ENCODE measurements at places on chromosomes 6 and 20. TPM values are rescaled to one million over a fixed set of nuclear protein-coding genes. Genes with fewer than 3 reads are reported as not detected.

GRCh38 chr6:33993653-33994471 is 152.0 kb downstream of the GRM4 start:
- no peak for DNase-seq

GRCh38 chr20:38932457-38933120 is 6.4 kb downstream of the FAM83D start:
- DNase-seq, result no peak

DNA sequence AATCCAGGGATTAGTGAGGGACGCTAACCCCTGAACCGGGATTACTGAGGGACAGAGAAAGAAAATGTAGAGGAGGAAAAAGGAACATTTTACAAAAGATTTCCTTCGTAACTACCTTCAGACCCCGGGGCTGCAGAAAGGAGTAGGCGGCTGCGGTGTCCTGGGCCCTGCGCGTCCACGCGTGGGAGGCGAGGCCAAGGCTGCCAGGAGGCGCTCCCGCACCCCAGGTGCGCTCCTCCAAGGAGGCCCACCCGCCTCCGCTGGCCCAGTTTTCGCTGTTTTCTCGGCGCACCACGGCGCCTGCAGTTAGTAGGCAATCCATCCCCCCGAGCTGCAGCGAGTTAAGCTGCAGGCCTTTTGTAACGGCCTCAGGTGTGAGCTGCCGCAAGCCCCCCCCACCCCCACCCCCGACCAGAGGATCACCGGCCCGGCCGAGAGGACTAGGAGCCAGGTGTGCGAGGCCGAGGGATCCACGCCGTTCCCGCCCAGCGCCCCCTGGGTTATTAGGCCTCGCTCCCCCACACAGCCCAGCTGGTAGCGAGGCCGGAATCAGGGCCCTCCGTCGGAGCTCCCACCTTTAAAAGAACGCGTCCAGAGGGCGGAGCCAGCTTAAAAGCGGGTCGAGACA is 380.3 kb upstream of the ARID1B start:
- no peak for DNase-seq

GRCh38 chr6:39350723-39351505 is 28.4 kb upstream of the KCNK16 start:
- no peak for DNase-seq

DNA sequence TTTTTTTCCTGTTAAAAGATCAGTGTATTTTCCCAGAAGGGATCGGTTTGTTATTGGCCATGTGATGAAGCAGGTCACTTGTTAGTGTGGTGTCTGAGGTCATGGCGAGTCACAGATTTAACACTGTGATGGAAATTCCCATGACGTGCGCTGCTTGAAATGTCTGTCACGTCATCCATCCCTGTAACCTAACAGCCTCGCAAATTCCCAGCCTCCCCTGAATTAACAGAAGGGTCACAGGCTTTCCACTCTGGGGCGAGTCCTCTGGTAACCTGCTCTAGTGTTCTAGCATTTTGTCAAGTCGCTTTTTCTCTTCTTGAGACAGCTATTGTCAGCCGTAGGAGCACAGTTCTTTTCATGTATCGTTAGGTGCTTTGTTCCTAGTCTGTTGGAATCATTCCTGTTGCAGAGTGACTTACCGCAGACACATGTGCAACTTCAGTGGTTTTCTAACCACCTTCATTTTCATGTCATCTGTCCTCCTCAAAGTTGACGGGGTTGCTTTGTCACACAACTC is 137.2 kb downstream of the MAP3K4 start:
- DNase-seq, result no peak

POM121L2 gene
- total RNA-seq, result not detected

GRCh38 chr20:34091637-34092200 is 20.3 kb downstream of the EIF2S2 start:
- no peak for DNase-seq

MYBL2 gene
- 124 TPM for total RNA-seq

GRCh38 chr6:76166874-76167273 is 94.4 kb upstream of the IMPG1 start:
- no peak for DNase-seq

GRCh38 chr20:62800314-62801259 is 4.0 kb upstream of the OGFR start:
- no peak for DNase-seq

DNA sequence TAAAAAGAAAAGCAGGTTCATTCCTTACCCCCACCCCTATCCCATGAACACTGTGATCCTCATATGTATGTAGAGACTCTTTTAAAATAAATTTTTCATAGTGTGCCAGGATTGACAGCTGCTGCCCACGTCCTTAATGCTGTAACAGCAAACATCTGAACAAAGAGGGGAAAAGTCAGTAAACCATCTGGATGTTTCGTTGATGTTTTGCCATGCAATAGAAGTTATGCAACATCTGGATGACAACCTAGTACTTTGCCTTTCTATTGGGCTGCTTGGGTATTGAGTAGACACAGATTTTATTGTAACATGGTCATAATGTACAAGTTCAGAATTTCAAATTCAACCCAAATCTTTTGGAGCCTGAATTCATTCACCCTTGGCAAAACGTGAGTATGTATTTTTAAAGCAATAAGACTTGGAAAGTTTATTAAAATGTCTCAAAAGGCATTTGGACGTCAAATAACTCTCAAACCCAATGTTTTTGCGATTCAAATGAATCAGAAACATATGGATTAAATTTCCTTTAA is 500.3 kb downstream of the DHX35 start:
- no peak for DNase-seq

DNA sequence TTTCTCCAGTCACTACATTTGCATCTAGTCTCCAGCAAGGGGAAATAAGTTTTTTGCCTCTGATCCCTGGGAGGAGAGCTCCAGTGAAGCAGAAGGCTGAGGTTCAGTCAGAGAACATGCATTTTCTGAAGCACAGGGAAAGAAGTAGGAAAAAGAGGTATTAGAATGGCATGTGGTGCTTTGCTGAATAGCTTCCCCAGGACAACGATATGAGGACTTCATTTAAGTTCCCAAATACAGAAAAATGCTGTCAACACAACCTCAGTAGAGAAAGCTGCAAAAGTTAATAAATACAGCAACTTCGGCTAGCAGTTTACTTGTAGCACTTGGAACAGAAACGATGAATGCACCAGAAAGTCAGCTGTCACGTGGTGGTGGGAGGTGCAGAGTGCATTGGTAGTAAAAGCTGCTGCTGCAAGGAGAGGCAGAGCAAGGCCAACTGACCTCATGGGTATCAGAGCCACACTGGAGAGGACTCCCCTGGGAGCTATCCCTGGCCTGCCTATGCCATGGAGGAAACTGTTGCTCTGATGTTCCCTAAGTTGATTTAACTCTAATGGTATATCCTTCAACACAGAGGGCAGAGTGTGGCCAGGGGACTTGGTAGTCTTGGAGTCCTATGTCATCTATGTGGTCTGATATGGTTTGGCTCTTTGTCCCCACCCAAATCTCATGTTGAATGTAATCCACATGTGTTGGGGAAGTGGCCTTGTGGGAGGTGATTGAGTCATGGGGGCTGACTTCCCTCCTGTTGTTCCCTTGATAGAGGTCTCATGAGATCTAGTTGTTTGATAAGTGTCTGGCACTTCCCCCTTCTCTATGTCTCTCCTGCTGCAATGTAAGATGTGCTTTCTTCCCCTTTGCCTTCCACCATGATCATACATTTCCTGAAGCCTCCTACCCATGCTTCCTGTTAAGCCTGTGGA is 85.9 kb downstream of the ADTRP start:
- no peak for DNase-seq

DNA sequence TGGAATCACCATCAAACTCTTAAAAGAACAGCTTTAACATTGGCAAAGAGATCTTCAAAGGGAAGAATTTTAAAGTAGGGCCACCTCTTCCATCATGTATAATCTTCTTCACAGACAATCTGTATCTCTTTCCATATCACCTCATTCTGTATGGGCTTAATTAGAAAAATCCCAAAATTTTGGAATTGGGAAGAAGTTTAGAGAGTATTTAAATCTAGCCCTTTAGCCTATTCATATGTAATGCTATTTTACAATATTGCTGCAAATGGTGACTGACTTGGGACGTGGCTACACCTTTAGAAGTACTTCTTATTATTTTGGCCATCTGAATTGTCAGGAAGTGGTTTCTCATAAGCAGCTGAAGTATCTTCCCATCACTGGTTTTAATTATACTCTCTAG is 474.3 kb downstream of the RFPL4B start:
- DNase-seq, result no peak

- DNase-seq, result no peak
Observed at GRCh38 chr6:72580281-72580940, 41.5 kb upstream of the KCNQ5 start.

DNA sequence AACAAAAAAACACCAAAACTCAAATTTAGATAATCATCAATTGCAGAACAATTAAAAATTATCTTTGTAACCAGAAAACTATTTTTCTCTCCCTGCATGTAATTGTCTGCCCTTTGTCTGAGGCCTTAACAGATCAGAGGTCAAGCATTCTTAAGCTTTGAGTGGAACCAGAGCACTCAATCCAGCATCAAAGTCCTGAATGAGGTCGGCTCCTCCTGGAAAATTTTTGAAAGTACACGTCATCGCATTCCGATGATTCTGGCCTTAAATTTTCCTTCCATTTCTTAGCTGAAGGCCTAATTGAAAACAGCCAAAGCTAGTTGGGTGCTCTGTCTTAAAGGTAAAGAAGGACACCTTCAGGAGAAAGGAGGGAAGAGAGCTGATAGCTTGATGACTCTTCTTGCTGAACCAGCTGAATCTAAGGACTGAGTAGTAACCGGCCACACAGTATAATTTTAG is 510.2 kb upstream of the SULF2 start:
- DNase-seq, result no peak

DNA sequence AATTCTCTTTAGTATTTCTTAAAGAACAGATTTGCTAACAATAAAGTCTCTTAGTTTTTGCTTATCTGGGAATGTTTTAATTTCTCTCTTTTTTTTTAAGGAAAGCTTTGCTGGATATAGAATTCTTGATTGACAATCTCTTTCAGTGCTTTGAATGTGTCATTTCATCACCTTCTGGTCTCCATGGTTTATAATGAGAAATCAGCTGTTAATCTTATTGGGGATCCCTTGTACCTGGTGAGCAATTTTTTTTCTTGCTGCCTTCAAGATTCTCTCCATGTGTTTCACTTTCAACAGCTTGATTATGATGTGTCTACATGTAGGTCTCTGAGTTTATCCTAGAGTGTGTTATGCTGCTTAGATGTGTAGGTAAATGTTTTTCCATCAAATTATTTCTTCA is 16.4 kb upstream of the PSMF1 start:
- no peak for DNase-seq

DNA sequence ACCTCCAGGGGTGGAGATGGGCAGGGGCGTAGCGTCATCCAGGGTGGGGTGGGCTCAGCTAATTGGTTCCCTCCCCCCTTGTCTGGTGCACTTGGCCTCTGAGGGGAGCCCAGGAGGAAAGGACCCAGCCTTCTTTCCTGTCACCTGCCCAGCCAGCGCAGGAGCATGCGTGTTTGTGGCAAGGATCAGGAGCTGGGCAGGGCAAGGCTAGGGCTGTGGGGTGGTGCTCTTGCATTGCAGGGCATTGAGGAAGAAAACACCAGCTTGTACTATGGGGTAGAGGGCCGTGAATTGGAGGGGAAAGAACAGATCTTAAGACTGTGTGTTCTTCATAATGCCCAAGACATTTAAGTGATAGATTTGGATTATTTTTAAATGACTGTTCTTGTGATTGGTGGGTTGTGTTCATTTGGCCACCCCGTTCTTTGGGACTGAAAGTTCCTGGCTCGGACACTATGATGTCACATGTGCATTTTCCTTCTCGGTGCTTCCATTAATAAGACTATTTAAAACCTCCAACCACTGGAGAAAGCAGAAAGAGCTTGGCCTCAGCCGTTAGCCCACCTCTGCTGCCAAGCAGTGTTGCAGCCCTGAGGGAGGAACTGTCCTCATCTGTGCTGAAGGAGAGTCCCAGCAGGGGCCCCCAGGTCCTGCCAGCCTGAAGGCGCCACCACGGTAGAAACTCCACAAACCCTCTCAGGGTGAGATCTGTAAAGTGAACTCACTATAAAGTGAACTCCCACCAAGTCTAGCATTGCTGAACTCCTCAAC is 136.2 kb upstream of the INSM1 start:
- no peak for DNase-seq

DNA sequence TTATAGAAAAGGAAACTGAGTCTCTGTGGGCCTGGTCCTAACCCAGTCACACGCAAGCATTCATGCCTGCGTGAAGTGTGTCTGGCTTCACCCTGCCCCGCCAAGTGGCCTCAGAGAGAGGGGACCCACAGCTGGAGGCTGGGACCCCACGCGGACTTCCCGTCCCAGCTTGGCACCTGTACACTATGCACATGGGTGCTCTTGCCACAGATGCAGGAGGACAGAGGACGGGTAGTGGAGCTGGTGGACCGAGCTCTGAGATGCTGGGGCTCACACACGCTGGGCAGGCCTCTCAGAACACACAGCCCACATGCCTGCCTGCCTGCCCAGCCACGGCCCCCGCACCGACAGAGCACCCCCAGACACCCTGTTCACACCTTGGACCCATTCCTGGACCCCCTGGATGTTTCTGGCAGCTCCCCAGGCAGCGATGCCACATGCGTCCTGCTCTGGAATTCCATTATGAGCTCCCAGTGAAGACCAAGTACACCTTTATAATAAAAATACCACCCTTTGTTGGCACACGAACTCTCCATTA is 24.9 kb upstream of the SMOC2 start:
- DNase-seq, result no peak

MMP24 gene
- total RNA-seq, result 2.9 TPM

OTOR gene
- not detected for total RNA-seq

DNA sequence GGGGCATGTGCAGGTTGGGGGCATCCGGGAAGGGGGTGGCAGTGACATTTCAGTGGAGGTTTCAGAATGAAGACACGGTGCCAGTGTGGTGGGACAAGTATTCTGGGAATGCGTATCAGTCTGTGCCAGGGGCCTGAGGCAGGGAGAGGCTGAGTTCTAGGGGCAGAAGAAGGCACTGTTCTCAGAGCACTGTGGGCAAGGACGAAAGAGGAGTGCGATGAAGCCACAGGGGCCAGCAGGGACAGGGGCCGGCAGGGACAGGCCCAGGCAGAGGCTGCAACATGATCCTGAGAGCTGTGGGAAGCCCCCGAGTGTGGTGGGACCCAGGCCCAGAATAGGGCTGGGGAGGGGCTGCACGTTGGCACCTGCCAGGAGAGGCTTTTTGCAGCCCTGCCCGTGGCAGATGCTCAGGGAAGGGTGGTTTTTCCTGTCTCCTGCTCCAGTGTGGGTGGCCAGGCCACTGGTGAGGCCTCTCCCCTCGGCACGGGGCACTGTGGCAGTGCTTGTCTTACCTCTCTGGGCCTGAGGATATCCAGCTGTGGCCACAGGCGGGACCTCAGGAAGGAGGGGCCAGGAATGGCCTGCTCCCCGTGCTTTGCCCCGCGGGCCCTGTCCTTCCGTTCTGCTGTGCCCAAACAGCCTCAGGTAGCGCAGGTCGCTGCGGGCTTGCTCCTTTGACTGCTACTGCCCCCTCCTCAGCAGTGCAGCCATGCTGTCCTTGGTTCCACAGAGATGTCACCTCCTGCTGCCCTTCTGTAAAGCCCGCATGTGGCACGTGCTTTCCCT is 10.0 kb downstream of the ENTPD6 start:
- no peak for DNase-seq

GRCh38 chr20:51480507-51481270 is 61.8 kb downstream of the NFATC2 start:
- DNase-seq, result no peak

FOXA2 gene
- 0.09 TPM for total RNA-seq

Data from neural crest cell (in vitro differentiated cells).